ENCODE measurements at places on chromosomes 4 and X. TPM values are rescaled to one million over a fixed set of nuclear protein-coding genes. Genes with fewer than 3 reads are reported as not detected.
A peak's percentile ranks its signal among the peaks of the same experiment; 100 is the strongest.

GRCh38 chr4:85780664-85781063, 305.7 kb downstream of the ARHGAP24 start:
- DNase-seq, result no peak

- no peak for DNase-seq
Measured at GRCh38 chr4:131430302-131430701, 1718.8 kb upstream of the PCDH10 start.

Gene DDX3X
- total RNA-seq, result 205 TPM

DNA sequence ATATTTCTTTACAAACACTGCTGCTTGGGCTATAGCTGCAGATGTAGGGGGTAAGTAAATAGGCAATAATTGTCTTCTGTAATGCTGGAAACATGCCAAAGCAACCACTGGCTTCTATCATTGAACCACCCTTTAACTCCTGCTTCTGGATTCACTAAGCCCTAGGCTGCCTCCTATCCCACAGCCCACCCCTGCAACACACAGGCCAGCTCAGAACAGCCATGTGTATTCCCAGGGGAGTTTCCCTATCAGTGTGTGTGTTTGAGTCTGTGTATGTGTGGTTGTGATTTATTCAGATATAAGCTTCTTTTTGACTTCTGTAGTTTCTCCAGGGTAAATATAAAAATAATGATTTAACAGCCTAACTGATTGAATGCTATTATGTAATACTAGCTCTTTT, 291.3 kb downstream of the PCDH10 start:
- no peak for DNase-seq

- peak; percentile 22 for DNase-seq
Measured at GRCh38 chr4:138981930-138982390, 33.6 kb upstream of the NOCT start.

GRCh38 chrX:15812192-15812938, 22.1 kb downstream of the ZRSR2 start:
- no peak for DNase-seq

- DNase-seq, result peak; percentile 69
Measured at GRCh38 chr4:6541789-6542188, 33.2 kb upstream of the MAN2B2 start.

DNA sequence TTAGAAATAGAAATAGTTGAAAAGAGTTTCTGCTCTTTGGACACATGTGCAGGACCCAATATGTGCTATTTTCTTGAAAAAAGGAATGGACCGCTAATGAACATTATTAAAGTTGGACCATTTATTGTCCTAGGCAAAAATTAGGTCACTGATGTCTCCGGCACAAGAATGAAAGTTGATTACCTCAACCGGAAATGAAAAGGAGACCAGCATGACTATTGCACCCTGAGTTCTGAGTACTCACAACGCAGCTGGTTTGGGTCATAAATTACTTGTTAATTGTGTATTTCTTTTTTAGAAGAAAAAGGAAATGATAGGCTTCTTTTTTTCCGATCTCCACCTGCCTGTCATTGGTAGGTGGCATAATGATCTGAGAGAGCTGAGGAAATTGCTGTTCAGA, 232.7 kb downstream of the ARHGAP24 start:
- DNase-seq, result peak; percentile 23
